ENCODE measurements at places on chromosomes 1 and 21. TPM values are rescaled to one million over a fixed set of nuclear protein-coding genes. Genes with fewer than 3 reads are reported as not detected.
A peak's percentile ranks its signal among the peaks of the same experiment; 100 is the strongest.

DNA sequence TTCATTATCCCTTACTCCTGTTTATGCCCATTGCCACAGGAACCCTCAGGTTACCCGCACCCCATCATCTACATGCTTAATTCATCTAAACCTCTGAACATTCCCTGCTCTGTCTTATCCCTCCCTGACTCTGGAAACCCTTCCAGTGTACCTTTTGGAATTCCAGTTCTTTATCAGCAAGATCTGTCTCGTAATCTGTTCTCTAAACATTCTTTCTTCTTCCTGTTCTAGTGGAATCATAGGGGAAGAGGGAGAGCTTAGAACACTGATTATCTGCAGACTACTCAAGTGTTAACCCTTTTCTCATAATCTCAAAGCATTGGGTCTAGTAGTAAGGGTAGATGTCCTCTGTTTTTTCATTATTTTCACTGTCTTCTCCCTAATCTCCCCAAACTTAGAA is 159.8 kb downstream of the PIK3R3 start:
- no peaks in the 10 kb centered on the region for H3K36me3 ChIP-seq
- no peaks in the 10 kb centered on the region for H3K27me3 ChIP-seq
- no peak overlapping the region for H3K4me3 ChIP-seq
- peaks cover 28% of the 10 kb centered on the region for H3K4me1 ChIP-seq

Gene SASS6
- 1.1 TPM for total RNA-seq

DNA sequence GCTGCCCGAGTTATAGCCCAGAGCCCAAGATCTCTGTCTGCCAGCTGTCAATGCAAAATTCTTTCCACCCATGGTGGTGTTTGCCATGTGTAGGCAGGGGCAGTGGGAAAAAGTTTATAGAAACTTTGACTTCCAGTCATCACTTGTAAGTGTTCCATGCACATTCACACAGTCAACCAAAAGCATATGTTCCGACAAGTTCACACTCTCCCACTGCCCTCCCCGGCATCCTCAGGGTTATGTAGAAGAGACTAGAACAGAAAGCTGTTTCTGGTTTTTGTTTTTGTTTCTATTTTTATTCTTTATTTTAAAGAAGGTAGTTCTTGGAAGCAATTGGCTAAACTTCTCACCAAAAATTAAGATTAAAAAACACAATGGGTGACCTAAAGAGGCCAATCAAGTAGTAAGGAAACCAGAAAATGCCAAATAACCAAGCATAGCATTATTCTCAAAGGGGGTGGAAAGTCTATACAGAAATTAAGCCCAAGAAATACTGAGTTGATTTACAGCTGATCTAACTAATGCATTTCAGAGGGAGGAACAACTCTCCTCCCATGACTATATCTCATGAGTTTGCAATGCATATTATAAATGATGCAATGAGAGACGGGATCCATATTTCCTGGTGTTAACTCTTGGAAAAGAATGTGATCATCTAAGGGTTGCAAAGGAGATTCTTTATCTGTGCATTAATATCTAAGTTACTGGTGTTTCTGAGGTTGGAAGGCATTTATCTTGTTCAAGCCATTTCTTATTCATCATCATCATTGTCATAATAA is 91.5 kb upstream of the ETS2 start:
- H3K4me3 ChIP-seq: no peak overlapping the region
- no peak for DNase-seq
- H3K27me3 ChIP-seq: no peaks in the 10 kb centered on the region
- H3K4me1 ChIP-seq: no peaks in the 10 kb centered on the region
- no peak overlapping the region for H3K27ac ChIP-seq

Gene ARHGEF11
- total RNA-seq: 22.8 TPM

DNA sequence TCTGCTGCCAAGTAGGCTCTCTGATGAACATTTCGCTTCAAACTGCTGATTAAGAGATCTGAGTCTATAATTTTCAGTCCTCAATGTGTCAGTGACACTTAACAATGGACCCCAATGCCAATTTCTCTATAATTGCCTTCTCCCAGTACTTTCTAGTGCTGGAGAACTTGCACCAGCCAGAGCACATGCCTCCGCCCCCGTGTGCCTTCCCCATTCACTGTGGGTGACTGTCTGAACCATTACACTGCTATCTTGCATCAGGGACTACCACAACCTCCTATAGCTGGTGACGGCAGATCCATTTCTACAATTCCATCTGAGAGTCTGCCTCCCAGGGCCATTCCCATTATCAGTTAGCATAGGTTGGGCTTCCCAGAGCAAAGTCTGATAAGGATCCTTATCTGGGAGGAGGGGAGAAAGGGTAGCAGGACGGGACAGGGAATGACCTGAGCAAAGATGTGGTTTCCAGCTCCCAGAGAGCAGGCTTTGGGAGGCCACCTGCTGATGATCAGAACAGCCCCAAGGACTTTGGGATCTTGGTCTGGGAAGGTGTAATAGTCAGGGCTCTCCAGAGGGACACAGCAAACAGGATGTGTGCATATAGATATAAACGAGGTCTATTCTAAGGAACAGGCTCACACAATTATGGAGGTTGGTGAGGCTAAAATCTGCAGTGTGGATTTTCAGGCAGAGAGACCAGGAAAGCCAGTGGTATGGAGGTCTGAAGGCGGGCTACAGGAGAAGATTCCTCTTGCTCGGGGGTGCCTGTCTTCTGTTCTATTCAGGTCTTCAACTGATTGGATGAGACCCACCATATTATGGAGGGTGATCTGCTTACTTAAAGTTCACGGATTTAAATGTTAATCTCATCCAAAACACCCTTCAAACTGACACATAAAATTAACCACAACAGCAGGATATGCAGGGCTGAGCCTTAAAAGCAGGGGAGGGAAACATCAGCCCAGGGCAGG is 238.2 kb downstream of the PTPRU start:
- DNase-seq: no peak
- no peak overlapping the region for H3K4me3 ChIP-seq
- H3K4me1 ChIP-seq: no peaks in the 10 kb centered on the region
- H3K27me3 ChIP-seq: peaks cover 7% of the 10 kb centered on the region
- no peaks in the 10 kb centered on the region for H3K36me3 ChIP-seq
- H3K27ac ChIP-seq: no peak overlapping the region

GRCh38 chr1:245771511-245772281 is 616.9 kb downstream of the KIF26B start:
- H3K27ac ChIP-seq: no peak overlapping the region
- DNase-seq: no peak
- H3K4me3 ChIP-seq: no peak overlapping the region

Gene MAP3K21
- total RNA-seq: 0.24 TPM

Gene CRYAA
- total RNA-seq: not detected

DNA sequence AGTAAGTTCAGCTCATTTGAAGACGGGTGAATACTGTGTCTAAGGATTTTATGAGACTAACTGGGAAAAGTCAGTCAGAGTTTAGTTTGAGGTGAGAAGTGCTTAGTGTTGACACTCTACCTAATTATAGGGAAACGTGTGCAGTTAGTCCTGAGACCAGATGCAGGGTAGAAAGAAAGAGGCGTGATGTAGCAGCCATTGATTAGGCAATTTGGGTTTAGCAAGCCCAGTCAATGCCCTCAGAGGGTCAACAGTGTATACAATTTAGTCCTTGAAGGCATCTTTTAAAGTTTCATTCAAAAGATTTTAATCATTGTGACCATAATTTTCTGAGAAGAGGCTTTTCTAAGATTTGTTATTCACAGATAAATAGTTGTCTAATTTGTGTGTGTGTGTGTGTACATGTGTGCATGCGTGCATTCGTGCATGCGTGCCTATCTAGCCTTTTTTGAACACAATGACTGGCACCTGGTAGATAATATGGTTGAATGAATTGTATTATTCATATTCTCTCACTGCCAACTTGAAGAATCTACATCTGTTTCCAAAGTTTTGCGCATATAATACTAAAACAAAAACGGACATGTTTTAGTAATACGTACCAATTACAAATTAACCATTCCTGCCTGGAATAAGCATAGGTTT is 332.9 kb downstream of the SRGAP2C start:
- H3K4me1 ChIP-seq: no peaks in the 10 kb centered on the region
- H3K4me3 ChIP-seq: no peak overlapping the region
- no peaks in the 10 kb centered on the region for H3K36me3 ChIP-seq
- no peak for DNase-seq
- no peak overlapping the region for H3K27ac ChIP-seq

DNA sequence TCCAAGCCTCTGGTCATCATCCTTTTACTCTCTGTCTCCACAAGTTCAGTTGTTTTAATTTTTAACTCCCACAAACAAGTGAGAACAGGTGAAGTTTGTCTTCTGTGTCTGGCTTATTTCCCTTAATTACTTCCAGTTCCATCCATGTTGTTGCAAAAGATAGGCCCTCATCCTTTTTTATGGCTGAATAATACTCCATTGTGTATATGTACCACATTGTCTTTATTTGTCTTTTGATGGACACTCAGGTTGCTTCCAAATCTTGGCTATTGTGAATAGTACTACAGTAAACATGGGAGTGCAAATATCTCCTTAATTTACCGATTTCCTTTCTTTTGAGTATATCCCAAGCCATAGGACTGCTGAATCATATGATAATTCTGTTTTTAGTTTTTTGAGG is 262.5 kb downstream of the HHAT start:
- H3K4me1 ChIP-seq: no peaks in the 10 kb centered on the region
- no peak for DNase-seq
- H3K36me3 ChIP-seq: no peaks in the 10 kb centered on the region
- H3K27ac ChIP-seq: no peak overlapping the region
- H3K4me3 ChIP-seq: no peak overlapping the region
- no peaks in the 10 kb centered on the region for H3K27me3 ChIP-seq

Gene ERICH3
- not detected for total RNA-seq

GRCh38 chr1:236829085-236829484 is 34.0 kb downstream of the MTR start:
- peak overlapping the region; percentile 56 for H3K27ac ChIP-seq
- peaks cover 4% of the 10 kb centered on the region for H3K4me1 ChIP-seq
- no peak overlapping the region for H3K4me3 ChIP-seq
- H3K36me3 ChIP-seq: peaks cover 98% of the 10 kb centered on the region
- no peaks in the 10 kb centered on the region for H3K27me3 ChIP-seq

GRCh38 chr1:245332513-245332912 is 177.7 kb downstream of the KIF26B start:
- H3K27ac ChIP-seq: no peak overlapping the region
- H3K4me3 ChIP-seq: no peak overlapping the region
- H3K27me3 ChIP-seq: no peaks in the 10 kb centered on the region
- H3K4me1 ChIP-seq: no peaks in the 10 kb centered on the region
- no peak for DNase-seq

Gene LIPI
- total RNA-seq: not detected

- H3K4me3 ChIP-seq: no peak overlapping the region
- no peaks in the 10 kb centered on the region for H3K36me3 ChIP-seq
- no peak for DNase-seq
- no peak overlapping the region for H3K27ac ChIP-seq
These were observed 36.4 kb downstream of the ITGB3BP start for GRCh38 chr1:63486629-63487028.

DNA sequence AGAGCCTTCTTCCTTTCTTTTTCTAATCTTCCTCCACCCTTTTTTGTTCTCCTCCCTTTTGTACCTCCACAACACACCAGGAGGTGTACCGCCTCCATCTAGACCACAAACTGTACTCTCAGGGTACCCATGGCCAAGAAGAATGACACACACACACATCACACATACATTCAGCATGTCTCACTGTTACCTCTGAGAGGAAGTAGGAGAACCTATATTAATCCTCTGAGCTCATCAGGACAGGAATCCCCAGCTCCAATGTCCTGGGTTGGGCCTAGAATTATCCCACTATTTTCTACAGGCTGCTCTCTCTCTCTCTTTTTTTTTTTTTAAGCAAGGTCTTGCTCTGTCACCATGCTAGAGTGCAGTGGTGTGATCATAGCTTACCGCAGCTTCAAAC is 36.7 kb downstream of the ATP2B4 start:
- no peaks in the 10 kb centered on the region for H3K27me3 ChIP-seq
- DNase-seq: no peak
- no peaks in the 10 kb centered on the region for H3K36me3 ChIP-seq
- peak overlapping the region; percentile 84 for H3K27ac ChIP-seq
- H3K4me1 ChIP-seq: peaks cover 32% of the 10 kb centered on the region
- H3K4me3 ChIP-seq: no peak overlapping the region

- no peak for DNase-seq
- H3K27me3 ChIP-seq: no peaks in the 10 kb centered on the region
These were observed 708.8 kb upstream of the CHRM3 start for GRCh38 chr1:238677567-238677966.

- no peak for DNase-seq
- peak overlapping the region; percentile 41 for H3K27ac ChIP-seq
- H3K4me1 ChIP-seq: no peaks in the 10 kb centered on the region
- no peaks in the 10 kb centered on the region for H3K27me3 ChIP-seq
- H3K36me3 ChIP-seq: peaks cover 37% of the 10 kb centered on the region
These were observed 36.0 kb downstream of the ATP1A1 start for GRCh38 chr1:116408803-116409720.

Gene VCAM1
- total RNA-seq: 2.1 TPM

Gene BTF3L4
- total RNA-seq: 49.3 TPM

- H3K4me3 ChIP-seq: no peak overlapping the region
- DNase-seq: no peak
- H3K27ac ChIP-seq: peak overlapping the region; percentile 95
- no peaks in the 10 kb centered on the region for H3K27me3 ChIP-seq
These were observed 5.3 kb upstream of the FGGY start for GRCh38 chr1:59291561-59291960.

Measured in psoas muscle (tissue), 8 donors.